A549 treated with Hydrocortisone at 1 μM for 4 hours (cell line): ENCODE measurements at places on chromosomes 11 and 22. TPM values are rescaled to one million over a fixed set of nuclear protein-coding genes. Genes with fewer than 3 reads are reported as not detected.

Gene PACSIN3
- 22.5 to 27.2 TPM (median 26.3 TPM) in 5 replicates for total RNA-seq

Gene FAT3
- 0.25 to 0.67 TPM (median 0.40 TPM) in 5 replicates for total RNA-seq

Gene PATE1
- total RNA-seq, result not detected in 5 replicates

Gene ACR
- total RNA-seq, result 0.13 to 0.15 TPM in 2 of 5 replicates, not detected in the others

Gene MUC5AC
- total RNA-seq, result 1.2 to 1.8 TPM (median 1.5 TPM) in 5 replicates

Gene PDGFD
- 5.9 to 8.6 TPM (median 7.2 TPM) in 5 replicates for total RNA-seq

Gene VPREB1
- not detected in 5 replicates for total RNA-seq

Gene SERHL2
- total RNA-seq, result 0.18 to 0.50 TPM (median 0.24 TPM) in 4 of 5 replicates, not detected in the other

Gene PC
- total RNA-seq, result 32.4 to 42.9 TPM (median 38.0 TPM) in 5 replicates

Gene TSKU
- 134 to 145 TPM (median 138 TPM) in 5 replicates for total RNA-seq

Gene CNGA4
- total RNA-seq, result 0.05 to 0.10 TPM (median 0.07 TPM) in 4 of 5 replicates, not detected in the other

Gene TMPRSS4
- not detected in 5 replicates for total RNA-seq

Gene PNPLA3
- total RNA-seq, result 0.70 to 1.0 TPM (median 0.83 TPM) in 5 replicates

Gene SESN3
- 0.07 to 0.13 TPM (median 0.12 TPM) in 5 replicates for total RNA-seq

Gene OR8D4
- total RNA-seq, result not detected in 5 replicates

Gene GRM5
- 0.01 TPM in 1 of 5 replicates, not detected in the others for total RNA-seq

Gene REXO2
- 102 to 108 TPM (median 104 TPM) in 5 replicates for total RNA-seq

Gene HMOX1
- total RNA-seq, result 337 to 524 TPM (median 357 TPM) in 5 replicates

Gene TUB
- total RNA-seq, result 5.0 to 7.4 TPM (median 6.1 TPM) in 5 replicates

Gene RCOR2
- total RNA-seq, result 0.88 to 1.1 TPM (median 0.99 TPM) in 5 replicates

Gene BIK
- total RNA-seq, result 1.5 to 2.6 TPM (median 1.9 TPM) in 5 replicates

Gene APOL5
- total RNA-seq, result not detected in 5 replicates

Gene DERL3
- total RNA-seq, result 0.16 to 0.71 TPM (median 0.55 TPM) in 5 replicates

Gene OSM
- total RNA-seq, result 0.06 TPM in 1 of 5 replicates, not detected in the others

Gene CDCA5
- total RNA-seq, result 68.3 to 74.3 TPM (median 72.1 TPM) in 5 replicates

Gene UPK3A
- not detected in 5 replicates for total RNA-seq

Gene SDHAF2
- 31.4 to 50.5 TPM (median 44.4 TPM) in 5 replicates for total RNA-seq

Gene TSSK2
- total RNA-seq, result not detected in 5 replicates

Gene RASL10A
- total RNA-seq, result 0.17 to 0.38 TPM (median 0.25 TPM) in 5 replicates

Gene VSTM5
- not detected in 5 replicates for total RNA-seq

Gene RFPL2
- 0.09 to 0.24 TPM (median 0.16 TPM) in 5 replicates for total RNA-seq

Gene SNAP29
- 13.6 to 19.1 TPM (median 17.6 TPM) in 5 replicates for total RNA-seq

Gene MMP8
- not detected in 5 replicates for total RNA-seq
